ENCODE measurements at places on chromosomes 7 and 10.

DNA sequence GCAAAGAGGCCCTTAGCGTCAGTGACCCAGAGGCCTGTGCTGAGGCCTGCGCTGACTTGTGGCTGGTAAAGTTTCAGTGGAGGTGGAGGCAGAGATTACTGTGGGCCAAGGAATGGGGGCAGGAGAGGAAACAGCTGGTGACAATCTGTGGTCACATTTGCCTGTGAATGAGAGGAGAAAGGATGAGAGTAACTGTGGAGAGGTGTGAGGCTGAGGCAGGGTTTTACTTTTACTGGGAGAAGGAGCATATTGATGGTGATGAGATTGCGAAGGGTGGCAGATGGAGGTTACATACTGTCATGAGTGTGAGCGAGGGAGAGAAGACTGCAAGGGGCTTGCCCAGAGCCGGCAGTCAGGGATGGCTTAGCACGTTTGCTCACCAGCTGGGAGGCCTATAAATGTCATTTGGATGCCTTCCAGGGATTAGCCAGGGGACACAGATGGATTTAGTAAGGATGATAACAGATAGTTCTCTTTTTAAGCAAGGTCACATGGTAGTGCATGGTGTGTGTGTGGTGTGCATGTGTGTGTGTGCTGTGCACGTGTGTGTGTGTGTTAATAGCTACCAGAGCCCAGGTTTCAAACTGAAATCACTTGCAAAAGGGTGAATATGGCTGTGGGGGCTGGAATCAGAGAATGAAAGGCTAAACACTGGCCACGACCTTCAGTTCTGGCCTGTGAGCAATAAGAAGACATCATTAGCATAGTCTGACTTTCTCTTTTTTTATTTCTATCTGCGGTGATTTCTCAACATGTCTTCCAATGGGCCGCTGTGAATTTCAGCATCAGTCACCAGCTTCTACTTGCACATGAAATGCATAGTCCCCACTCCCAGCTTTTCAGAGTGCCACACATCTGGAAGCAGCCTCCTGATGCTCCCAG lies 291.5 kb upstream of the ZNF32 start:
- DNase-seq = no peak

GRCh38 chr10:50541317-50541716 lies 82.4 kb downstream of the SGMS1 start:
- no peak for DNase-seq

DNA sequence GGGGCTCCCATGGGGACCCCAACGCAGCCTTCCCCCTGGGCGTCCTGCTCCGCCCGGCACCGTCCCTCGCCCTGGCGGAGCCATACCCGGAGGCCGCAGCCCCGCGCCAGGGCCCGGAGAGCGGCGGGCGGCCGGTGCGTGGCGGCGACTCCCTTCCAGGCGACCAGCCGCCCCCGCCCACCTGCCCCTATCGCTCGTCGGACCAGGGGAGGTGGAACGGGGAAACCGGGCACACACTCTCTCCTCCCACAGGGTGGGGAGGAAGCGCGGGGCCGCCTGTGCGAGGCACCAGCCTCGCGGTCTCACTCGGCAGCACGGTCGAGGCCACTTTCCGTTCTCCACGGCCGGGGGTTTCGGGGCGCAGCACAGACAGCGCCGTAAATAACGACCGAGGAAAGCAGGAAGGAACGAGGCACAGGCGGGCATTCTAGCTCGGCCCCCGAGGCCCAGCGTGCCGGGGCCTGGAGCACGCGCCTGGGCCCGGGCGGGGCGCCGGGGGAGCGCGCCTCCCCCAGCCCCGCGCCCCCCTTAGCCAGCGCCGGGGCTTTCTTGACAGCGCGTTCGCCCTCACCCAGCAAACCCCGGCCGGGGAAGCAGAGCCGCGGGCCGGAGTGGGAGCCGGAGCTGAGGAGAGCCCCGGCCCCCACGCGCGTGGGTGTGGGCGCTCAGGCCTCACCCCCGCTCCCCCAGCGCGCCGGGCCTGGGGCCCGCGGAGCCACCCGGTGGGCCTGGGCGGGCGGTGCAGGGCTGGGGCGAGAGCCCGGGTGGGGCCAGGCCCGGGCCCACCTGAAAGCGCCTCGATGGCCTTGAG lies 936 bp downstream of the IGF2BP3 start:
- DNase-seq = peak; percentile 74

- no peak for DNase-seq
Measured at GRCh38 chr10:58352956-58353610, 18.3 kb downstream of the UBE2D1 start.

All from GM06990 (cell line).